ENCODE measurements at places on chromosomes 13 and 19.

DNA sequence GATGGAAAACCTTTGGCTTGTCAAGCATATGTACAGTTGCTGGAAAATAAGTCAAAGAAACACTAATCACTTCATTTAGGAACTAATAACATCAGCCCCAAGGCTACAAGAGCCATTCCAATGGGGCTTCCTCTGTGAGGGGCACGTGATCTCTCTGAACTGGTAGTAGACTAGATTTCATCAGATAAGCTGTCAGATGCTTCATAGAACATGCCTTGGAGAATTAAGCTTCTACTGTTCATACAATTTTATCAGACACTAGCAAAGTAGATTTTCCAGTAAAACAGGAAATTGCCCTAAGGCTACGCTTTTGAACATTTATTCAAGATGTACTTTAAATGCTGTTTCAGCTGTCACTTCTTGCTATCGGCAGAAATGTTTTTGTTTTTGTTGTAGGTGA, 107.8 kb downstream of the EDNRB start:
- no peak for DNase-seq

- DNase-seq, result no peak
Measured at GRCh38 chr13:109517517-109517916, 268.9 kb downstream of the IRS2 start.

- no peak for DNase-seq
Measured at GRCh38 chr19:17553256-17553655, 2.2 kb upstream of the COLGALT1 start.

DNA sequence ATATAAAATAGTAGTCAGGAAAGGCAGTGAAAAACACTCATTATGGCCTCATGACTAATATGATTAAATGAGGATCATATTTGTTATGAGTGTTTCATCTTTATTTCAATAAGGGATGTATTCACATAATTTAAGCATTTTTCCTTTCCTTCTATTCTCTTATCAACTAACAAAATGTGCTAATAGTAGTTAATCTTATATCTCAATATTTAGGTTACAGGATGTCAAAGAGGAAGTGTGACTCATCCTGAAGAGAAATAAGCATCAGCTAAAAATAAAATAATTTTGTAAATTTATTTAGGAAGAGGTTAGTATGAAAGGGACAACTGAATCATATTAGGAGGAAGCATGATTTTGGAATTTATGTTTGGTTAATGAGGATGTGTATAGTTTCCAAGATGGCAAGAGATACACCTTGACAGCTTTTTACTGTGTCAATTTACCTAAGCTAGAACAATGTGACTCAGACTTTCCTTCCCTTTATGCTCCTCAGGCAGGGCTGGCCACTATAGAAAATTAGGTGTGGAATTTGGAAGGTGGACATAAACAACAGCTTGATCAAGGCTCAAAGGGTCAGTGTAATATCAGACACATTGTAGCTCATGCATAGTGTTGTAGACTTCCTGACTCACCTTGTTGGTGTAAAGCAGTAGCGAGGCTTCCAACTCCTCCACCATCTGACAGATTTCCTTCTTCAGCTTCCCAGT, 172.7 kb downstream of the SLITRK1 start:
- no peak for DNase-seq

GRCh38 chr19:58355908-58356765, 2.8 kb upstream of the A1BG start:
- peak; percentile 24 for DNase-seq

DNA sequence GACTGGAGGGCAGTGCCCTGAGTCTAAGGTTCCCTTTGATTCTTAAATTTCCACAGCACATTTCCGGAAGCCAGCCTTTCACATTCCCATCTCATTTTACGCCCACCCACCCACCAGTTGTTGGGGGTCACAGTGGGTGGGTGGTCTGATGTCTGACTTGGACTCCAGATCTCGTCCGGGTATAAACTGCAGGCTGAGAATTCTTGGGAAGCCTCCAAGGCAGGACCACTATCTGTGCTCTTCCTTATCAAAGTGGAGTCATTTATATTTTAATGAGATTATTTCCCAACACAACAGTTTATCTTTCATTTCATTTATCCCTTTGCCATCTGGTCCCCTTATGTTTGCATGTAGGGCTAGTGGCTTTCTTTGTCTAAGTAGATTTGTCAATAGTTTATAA, 3.6 kb upstream of the FAM124A start:
- DNase-seq, result no peak

DNA sequence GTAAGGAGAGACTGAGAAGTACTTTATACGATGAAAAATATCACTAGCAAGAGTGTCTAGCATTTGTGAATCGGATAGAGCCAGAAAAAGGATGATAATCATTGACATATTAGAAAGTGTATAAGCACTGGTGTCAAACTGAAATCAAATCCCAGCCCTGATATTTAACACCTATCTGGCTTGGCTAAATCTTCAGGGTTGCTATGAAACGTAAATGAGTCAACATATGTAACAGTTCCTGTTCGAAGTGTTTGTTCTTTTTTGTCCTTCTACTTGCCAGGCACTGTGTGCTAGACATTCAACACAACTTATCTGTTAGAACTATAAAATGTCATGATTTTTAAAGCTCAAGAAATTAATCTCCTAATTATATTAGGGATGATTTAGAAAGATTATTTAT, 40.8 kb downstream of the SERPINE3 start:
- no peak for DNase-seq

DNA sequence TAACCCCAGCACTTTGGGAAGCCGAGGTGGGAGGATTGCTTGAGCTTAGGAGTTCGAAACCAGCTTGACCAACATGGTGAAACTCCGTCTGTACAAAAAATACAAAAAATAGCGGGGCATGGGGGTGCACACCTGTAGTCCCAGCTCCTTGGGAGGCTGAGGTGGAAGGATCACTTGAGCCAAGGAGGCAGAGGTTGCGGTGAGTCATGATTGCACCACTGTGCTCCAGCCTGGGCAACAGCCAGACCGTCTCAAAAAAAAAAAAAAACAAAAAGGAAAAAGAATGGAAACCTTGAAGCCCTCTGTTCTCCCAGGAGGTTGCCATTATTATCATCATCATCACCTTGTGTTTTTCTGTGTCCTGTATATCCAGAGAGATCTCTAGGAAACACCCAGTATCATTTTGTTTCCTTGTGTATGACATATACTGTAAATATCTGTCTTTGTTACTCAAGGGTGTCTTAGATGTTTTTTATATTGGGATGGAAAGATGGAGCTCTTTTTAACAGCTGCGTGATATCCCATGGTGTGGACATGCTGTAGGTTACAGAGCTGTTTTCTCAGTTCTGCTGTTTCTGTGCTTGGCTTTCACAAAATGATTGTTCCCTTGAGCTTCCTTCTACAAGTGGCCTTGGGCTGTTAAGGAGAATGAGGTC, 11.8 kb downstream of the CHAF1A start:
- DNase-seq, result no peak

GRCh38 chr13:41641429-41641828, 184.1 kb downstream of the RGCC start:
- no peak for DNase-seq

- no peak for DNase-seq
Measured at GRCh38 chr13:51759240-51759639, 44.7 kb downstream of the DHRS12 start.
